ENCODE measurements at places on chromosomes 1 and 21. TPM values are rescaled to one million over a fixed set of nuclear protein-coding genes. Genes with fewer than 3 reads are reported as not detected.

Gene CORT
- total RNA-seq = 0.68 TPM

Gene SHISAL2A
- not detected for total RNA-seq

- no peaks in the 10 kb centered on the region for H3K36me3 ChIP-seq
- H3K4me1 ChIP-seq = peaks cover 41% of the 10 kb centered on the region
- H3K27me3 ChIP-seq = no peaks in the 10 kb centered on the region
- H3K27ac ChIP-seq = no peak overlapping the region
Observed at GRCh38 chr1:230894032-230894431, 25.7 kb upstream of the C1orf198 start.

GRCh38 chr1:171506525-171507304, 21.4 kb downstream of the PRRC2C start:
- peaks cover 44% of the 10 kb centered on the region for H3K4me1 ChIP-seq
- no peaks in the 10 kb centered on the region for H3K27me3 ChIP-seq
- DNase-seq = no peak
- no peak overlapping the region for H3K4me3 ChIP-seq

Gene SPRR2B
- total RNA-seq = not detected

Gene KRTAP19-3
- total RNA-seq = not detected
